Urinary bladder (tissue), 4 donors: ENCODE measurements at places on chromosomes 13 and 19. TPM values are rescaled to one million over a fixed set of nuclear protein-coding genes. Genes with fewer than 3 reads are reported as not detected.

DNA sequence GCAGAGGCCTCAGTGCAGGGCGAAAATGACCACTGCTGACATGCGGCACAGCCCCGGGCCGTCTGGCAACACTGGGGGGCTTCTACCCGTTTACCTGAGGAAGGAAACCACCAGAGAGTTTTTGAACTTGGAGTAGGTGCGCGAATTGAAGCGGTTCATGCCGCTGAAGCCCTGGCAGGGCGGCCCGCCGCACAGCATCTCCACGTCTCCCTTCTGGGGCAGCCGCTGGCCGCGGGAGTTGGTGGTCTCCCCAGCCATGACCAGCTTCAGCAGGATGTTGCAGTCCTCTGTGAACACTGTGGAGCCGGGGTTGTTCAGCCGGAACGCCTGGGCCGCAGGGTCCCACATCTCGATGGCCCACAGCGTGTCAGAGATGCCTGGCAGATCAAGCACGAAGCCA, 20.3 kb upstream of the EIF3G start:
- DNase-seq, result no peak

- DNase-seq, result peak; percentile 99
Observed at GRCh38 chr19:42242512-42243409, at the start of gene GSK3A. Gene GSK3A, minus strand, starts transcription at chr19:42242602. Its CDS starts 137 bp downstream, at chr19:42242465.

GRCh38 chr13:23105051-23105450, 75.7 kb upstream of the SGCG start:
- no peak for DNase-seq

Gene METTL21C
- total RNA-seq, result 0.69 TPM

Gene PEAK3
- not detected for total RNA-seq

Gene FSD1
- total RNA-seq, result 1.6 TPM

Gene TEX29
- total RNA-seq, result not detected
